ENCODE measurements at places on chromosomes 1 and 21.

- DNase-seq: no peak
Measured at GRCh38 chr21:9838738-9839642, 682.4 kb upstream of the TPTE start.

DNA sequence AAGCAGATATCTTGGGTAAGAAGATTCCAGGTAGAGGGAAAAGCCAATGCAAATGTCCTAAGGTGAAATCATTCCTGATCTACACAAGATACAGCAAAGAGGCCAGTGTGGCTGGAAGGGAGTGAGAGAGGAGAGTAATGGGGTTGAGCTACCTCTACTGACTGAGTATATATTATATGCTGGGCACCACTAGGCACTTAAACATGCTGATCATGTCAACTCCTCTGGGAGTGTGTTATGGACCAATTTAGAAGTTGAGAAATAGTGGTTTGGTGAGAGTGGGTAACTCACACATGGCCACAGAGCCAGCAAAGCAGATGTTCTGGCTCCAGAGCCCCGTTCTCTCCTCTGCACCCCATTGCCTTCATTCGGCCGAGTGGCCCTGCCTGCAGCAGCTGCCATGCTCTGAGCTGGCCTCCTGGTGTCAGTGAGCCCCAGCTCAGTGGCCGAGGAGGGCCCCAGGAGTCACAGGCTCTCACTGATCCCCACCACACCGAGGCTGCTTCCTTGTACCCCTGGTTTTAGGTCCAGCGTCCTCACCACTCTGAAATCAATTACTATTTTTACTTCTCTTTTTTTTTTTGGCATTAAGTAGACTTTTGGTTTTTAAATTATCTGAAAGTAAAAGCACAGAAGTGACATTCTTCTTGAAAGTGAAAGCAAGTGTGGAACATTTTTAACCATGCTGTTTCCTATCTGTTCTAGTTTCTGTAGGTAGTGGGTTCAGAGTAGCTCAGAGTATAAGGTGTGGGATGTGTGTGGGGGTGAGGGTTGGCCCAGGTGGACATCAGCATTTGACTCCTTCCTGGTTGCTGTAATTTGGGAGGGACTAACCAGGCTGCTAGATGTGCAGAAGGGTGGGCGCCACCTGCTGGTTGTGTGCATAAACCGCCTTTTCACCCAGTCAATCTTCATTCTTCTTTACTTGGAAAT lies 45.8 kb upstream of the CRNN start:
- DNase-seq: peak; percentile 90

DNA sequence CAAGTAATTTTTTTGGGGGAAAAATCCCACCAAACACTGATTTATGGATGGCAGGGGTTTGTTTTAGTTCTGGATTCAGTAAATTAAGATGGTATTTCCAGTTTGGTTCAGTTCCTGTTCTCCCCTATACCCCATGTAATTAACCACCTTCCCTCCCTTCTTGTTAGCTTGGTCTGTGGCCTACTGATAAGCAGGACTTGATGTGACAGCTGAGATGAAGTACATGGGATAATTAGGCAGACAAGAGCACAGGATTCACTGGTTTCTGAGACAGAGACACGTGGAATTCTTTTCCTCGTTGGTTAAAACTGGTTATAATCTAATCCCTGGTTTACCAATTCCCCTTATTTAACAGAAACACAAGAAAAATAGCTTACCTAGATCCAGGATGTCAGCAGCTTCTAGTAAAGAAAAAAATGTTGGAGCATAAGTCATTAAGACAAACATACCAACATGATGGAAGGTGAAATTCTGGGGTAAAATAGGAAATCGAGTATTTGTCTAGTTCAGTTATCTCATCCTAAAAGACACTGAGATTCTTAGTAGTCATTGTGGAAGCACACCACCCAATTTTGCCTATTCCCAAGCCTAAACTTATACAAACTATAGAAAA lies 81.5 kb downstream of the SCMH1 start:
- DNase-seq: no peak

GRCh38 chr1:99697580-99697979 lies 51.7 kb downstream of the PALMD start:
- DNase-seq: no peak

- no peak for DNase-seq
Measured at GRCh38 chr1:64948216-64948615, 18.1 kb downstream of the JAK1 start.

DNA sequence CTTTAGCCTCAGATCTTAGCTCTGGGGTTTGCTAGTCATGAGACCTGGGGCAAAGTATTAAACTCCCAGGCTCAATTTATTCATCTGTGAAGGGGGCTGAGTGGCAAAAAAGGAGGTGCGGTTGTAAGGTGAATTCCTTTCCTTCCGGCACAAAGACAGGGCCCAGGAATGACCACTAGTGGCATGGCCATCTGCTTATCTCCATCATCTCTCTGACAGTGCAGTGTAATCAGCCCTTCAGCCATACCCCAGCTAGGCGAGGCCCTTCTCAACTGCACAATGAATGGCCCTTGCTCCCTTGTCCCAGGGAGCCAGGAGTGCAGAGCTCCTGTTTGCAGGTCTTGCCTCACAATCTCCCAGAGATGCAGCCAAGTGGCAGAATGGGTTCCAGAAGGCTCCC lies 5.6 kb upstream of the SLC26A9 start:
- no peak for DNase-seq

GRCh38 chr21:39613041-39613934 lies 548 bp downstream of the B3GALT5 start:
- no peak for DNase-seq

DNA sequence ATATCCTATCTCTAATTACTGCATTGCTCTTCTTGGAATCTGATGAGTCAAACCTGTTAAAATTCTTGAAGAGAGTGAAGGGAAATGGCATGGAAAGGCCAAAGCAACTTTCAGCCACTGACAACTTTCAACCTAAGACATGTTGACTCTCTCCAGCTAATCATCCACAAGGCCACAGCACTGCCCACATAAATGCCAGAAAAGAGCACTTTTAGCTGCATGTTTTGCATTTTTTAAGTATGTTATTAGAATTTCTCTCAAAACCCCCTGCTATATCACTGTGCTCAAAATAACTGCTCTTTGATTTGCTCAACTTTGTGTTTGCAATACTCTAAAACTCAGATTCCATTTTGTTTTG lies 352.5 kb downstream of the ADGRL2 start:
- DNase-seq: no peak

GRCh38 chr1:83928396-83928795 lies 70.5 kb downstream of the TTLL7 start:
- no peak for DNase-seq

GRCh38 chr1:246035060-246035541 lies 472.0 kb downstream of the SMYD3 start:
- no peak for DNase-seq

Data from suppressor macrophage (primary cell).